ENCODE measurements at places on chromosomes 7 and 10. TPM values are rescaled to one million over a fixed set of nuclear protein-coding genes. Genes with fewer than 3 reads are reported as not detected.

The PLAC9 gene
- polyA plus RNA-seq: 69.0 TPM

The SPRN gene
- 4.1 TPM for polyA plus RNA-seq

The NYAP1 gene
- 2.7 TPM for polyA plus RNA-seq

The LIPM gene
- polyA plus RNA-seq: not detected

The CALHM3 gene
- not detected for polyA plus RNA-seq

The CACNB2 gene
- 2.9 TPM for polyA plus RNA-seq

The C10orf62 gene
- not detected for polyA plus RNA-seq

The CBX3 gene
- 250 TPM for polyA plus RNA-seq

The COMMD3 gene
- polyA plus RNA-seq: 79.9 TPM

The LIPJ gene
- polyA plus RNA-seq: 0.10 TPM

The CHN2 gene
- polyA plus RNA-seq: 16.0 TPM

The COL1A2 gene
- polyA plus RNA-seq: 1,279 TPM

The GCK gene
- 3.8 TPM for polyA plus RNA-seq

The BTBD16 gene
- 0.74 TPM for polyA plus RNA-seq

The NCF1 gene
- 1.4 TPM for polyA plus RNA-seq

The ETV1 gene
- polyA plus RNA-seq: 53.1 TPM

The NPC1L1 gene
- polyA plus RNA-seq: 2.3 TPM

The IFIT1B gene
- polyA plus RNA-seq: not detected

The TLL2 gene
- polyA plus RNA-seq: 0.83 TPM

The PDZD7 gene
- 2.6 TPM for polyA plus RNA-seq

The GNA12 gene
- polyA plus RNA-seq: 55.9 TPM

The ACBD7 gene
- 7.0 TPM for polyA plus RNA-seq

The ITPRID1 gene
- 0.11 TPM for polyA plus RNA-seq

The UNCX gene
- 5.8 TPM for polyA plus RNA-seq

The FFAR4 gene
- polyA plus RNA-seq: not detected
